Activated CD4-positive, alpha-beta T cell treated with anti-CD3 and anti-CD28 coated beads for 4 hours (primary cell): ENCODE measurements at places on chromosomes 5 and 9.

- DNase-seq = no peak
Observed at GRCh38 chr9:88537761-88538091, 2.7 kb downstream of the NXNL2 start.

DNA sequence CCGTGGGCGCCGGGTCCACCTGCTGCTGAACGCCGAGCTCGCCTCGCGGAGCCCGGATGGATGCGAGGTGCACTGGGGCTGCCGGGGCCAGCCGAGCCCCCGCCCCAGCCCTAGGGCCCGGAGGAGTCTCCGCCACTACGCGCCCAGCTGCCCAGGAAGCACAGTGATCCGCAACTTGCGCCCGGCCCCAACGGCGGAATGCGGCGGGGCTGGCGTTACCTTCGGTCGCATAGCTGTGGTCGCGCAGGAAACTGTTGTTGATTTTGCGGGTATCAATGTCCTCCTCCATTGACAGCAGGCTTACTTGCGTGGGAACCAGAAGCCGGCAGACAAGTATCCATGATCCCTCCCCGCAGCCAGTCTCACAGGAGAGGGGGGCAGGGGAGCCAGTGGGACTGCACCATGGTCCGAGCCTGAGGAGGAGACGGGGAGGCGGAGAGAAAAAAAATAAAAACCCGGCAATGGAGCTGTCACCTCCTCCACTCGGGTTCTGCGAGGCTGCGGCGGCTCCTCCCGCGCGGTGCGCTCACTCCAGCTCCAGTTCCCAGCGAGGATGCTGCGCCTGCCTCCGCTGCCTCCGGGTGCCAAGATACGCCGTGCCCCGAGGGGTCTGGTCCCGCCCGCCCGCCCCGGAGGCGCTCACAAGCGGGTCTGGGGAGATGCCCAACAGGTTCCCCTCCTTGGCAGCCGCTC lies 628 bp downstream of the PPP2R2B start:
- DNase-seq = no peak

DNA sequence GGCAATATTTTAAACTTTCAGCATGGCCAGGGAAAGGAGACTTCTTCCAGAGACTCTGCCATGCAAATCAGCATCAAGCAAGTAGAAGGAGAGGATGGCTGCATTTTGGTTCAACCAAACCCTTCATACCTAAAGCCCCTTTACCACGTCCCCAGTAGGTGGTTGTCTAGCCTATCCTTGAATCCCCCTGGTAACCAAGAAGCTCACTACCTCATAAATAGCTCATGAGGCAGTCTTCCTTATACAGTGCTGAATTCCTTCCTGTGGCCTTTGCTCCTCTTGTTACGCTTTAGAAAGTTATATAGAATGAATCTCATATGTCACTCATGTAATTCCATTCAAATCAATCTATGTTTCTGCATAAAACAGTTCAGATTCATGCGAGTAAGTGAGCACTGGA lies 289.5 kb upstream of the SLC30A5 start:
- no peak for DNase-seq

GRCh38 chr5:161009194-161009593 lies 157.2 kb upstream of the ATP10B start:
- DNase-seq = no peak

DNA sequence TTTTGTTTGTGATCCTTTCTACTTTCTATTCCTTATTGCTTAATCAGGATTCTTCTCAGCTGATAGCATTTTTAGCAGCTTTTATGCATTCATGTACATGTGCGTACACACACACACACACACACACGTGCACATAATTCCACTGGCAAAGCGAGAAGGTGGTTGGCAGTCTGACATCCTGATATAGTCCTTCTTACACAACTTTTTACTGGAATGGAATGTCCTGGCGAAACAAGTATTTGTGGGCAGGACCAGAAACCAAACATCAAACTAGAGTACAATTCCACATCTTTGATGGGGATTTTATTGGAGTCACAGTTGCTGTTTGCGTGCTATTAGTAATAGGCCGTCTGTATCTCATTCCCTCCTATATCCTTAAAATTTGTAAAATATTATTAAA lies 356.5 kb downstream of the CCDC171 start:
- no peak for DNase-seq

GRCh38 chr5:163445345-163445744 lies 8.0 kb downstream of the CCNG1 start:
- no peak for DNase-seq

GRCh38 chr9:124783830-124784229 lies 6.9 kb downstream of the OLFML2A start:
- no peak for DNase-seq

GRCh38 chr5:170809551-170809950 lies 26.0 kb downstream of the GABRP start:
- no peak for DNase-seq

GRCh38 chr5:19910136-19910535 lies 77.9 kb downstream of the CDH18 start:
- DNase-seq = no peak

DNA sequence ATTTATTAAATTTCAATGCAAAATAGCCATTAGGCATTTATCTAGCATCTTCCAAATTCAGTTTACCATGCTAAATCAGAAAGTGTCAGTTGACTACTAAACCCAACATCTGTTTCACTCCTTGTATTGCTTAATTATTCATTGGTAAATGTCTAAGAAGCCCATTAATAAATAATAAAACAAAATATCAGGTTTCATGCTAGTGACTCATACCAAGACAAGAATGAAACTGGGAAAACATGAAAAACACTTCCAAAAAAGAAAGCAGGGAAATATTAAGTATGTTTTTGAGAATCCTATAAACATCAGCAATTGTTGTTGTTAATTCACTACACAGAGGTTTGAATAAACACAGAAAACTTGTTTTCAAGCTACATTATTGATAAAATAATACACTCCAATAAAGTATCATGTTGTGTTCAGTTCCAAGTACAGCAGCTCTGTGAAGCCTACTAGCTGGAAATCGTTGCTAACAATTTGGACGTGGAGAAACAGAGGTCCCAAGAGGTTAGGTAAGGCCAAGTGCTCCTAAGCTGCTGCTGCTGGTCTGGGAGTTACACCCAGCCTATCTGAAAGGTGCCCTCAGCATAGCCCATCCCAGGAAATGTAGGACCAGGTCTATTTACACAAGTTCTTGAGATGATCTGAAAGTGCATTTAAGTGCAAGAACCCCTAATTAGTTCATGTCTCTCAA lies 78.8 kb downstream of the GNAQ start:
- DNase-seq = no peak

DNA sequence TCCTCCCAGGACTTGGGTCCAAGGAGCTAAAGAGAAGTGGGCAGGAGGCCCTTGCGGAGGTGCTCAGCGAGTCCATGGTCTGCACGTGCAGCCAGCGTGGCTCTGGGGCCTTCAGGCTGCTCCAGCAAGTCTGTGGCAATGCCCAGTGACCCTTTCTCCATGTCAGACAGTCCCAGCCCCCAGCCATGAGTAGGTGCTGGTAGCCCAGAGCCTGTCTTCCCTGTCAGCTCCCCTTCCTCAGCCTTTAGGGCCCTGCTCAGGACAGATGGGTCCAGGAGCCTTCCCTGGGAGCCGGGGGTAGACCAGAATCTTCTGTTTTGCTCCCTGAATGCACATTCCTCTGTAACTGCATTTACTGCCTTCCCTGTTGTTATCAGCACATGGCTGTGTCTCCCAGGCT lies 147.2 kb upstream of the IRX2 start:
- no peak for DNase-seq

DNA sequence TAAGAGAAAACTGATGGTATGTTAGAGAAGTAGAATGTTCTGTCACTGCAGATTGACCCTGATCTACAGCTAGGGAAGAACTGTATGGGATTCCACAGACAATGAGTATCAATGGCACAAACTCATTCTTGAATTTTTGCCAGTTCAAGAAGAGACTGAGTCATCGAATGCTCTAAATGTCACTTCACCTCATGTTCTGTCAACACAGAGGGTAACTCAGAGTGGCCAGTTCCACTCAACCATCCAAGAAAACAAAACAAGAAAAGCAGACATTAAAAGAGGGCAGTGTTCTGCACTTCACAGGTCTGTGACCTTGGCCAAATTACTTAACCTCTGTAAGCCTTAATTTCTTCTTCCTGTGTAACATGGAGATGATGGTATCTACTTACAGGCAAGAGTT lies 132.2 kb upstream of the HMHB1 start:
- no peak for DNase-seq

DNA sequence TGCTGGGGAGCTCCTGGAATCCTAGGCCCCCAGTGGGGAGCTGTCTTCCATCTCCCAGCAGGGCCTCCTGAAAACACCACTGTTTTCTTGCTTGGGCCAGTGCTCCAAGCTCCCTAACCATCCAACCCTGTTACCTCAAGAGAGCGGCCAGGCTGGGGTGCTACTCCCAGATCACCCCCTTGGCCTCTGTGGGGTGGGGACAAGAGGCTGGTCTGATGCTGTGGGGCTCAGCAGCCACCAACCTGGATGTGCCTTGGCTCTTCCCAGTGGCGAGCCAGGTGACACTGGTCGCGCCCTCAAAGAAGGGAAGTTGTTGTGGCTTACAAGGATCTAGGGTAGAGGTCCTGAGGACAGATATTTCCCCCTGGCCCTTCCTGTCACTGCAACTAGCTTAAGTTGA lies 49.0 kb downstream of the SECISBP2 start:
- DNase-seq = no peak

GRCh38 chr5:150509992-150510391 lies 2.1 kb downstream of the NDST1 start:
- no peak for DNase-seq

DNA sequence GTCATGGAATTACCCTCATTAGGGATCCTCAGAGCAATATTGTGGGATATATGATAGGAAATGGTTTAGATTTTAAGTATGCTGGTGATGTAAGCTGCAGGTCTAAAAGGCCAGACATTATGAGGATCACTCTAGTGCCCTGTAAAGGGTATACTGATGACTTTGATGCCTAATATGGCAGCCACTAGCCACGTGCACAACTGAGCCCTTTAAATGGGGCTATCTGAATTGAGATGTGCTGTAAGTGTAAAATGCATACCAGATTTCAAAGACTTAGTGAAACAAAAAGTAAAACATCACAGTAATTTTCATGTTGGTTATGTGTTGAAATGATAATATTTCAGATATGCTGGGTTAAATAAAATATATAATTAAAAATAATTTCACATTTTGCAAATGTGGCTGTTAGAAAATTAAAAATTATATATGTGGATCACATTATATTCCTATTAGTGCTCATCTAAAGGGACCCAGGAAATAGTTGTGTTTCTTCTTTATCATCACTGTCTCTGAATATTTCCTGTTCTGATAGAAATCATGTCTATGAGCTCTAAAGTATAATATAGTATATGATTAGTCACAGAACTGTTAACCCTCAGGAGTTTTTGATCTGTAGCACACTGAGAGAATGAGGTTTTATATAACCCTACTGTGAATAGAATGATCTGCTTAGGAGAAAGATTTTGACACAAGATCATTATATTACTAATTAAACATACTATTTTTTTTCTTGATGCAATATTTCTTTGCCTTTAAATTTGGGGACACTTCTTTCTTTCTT lies 50.1 kb downstream of the OSTF1 start:
- no peak for DNase-seq

GRCh38 chr5:175141421-175141820 lies 302.6 kb downstream of the DRD1 start:
- no peak for DNase-seq

DNA sequence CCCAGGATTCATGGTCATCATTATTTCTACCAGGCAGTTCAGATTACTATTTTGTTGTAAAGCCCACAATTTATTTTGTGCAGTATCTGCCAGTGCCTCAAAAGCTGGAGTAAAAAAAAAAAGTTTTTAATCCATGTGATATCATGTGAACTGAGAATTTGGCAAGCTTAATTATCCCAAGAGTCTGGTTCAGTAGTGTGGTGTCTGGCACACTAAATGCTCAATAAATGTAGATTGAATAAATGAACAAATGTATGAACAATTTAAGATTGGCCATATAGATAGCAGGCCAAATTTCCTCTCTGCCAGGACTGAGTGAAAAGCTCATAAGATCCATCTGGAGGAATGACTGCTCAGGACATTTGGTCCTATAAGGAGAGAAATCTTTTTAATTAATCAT lies 533.0 kb downstream of the TLE1 start:
- DNase-seq = no peak

- no peak for DNase-seq
Observed at GRCh38 chr9:127035423-127035822, 87.0 kb downstream of the ANGPTL2 start.

GRCh38 chr5:158837908-158838307 lies 261.8 kb downstream of the EBF1 start:
- no peak for DNase-seq

- DNase-seq = no peak
Observed at GRCh38 chr5:30900367-30900766, 293.1 kb upstream of the CDH6 start.

GRCh38 chr5:115500225-115500624 lies 44.4 kb downstream of the FEM1C start:
- DNase-seq = no peak

GRCh38 chr5:36576721-36577120 lies 29.7 kb upstream of the SLC1A3 start:
- no peak for DNase-seq

DNA sequence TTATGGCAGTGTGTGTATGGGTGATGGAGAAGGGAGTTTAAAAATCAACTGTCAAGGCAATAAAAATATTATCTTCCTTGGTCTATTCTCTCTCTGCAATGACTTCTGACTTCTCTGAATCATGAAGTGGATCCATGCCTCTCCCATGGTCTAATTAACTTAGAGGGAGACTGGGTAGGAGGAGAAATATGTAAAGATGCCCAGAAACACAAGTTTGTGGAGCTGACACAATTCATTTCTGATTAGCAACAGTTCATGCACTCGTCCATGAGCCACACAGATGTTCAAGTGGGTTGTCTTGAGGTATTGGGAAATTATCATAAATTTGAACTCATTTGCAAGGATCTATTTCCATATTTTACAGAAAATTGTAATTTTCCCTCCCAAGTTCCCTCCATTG lies 38.1 kb downstream of the INSYN2B start:
- no peak for DNase-seq

DNA sequence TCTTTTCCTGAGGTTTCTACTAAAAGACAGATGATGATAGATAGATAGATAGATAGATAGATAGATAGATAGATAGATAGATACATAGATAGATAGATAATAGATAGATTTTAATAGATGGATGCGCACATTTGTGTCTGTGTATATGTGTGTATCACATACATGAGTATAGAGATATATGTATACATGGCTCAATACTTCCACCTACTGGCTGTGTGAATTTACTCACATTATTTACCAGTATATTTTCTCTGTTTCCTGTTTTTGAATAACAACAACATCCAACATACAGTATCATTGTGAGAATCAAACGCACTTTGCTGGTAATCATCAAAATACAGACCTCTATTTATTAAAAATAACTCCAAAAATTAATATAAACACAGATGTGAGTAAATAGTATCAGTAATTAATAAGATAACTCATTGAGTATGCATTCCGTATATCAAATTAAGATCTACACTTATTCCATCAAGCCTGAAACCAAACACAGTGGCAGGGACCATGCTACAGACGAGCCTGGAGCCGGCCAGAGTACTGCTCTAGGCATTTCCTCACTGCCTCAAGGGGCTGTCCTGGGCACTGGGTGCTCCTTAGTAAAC lies 338.0 kb downstream of the SEMA5A start:
- DNase-seq = no peak

GRCh38 chr9:32490601-32491000 lies 35.4 kb downstream of the RIGI start:
- no peak for DNase-seq
